ENCODE measurements at places on chromosomes 4 and X.

DNA sequence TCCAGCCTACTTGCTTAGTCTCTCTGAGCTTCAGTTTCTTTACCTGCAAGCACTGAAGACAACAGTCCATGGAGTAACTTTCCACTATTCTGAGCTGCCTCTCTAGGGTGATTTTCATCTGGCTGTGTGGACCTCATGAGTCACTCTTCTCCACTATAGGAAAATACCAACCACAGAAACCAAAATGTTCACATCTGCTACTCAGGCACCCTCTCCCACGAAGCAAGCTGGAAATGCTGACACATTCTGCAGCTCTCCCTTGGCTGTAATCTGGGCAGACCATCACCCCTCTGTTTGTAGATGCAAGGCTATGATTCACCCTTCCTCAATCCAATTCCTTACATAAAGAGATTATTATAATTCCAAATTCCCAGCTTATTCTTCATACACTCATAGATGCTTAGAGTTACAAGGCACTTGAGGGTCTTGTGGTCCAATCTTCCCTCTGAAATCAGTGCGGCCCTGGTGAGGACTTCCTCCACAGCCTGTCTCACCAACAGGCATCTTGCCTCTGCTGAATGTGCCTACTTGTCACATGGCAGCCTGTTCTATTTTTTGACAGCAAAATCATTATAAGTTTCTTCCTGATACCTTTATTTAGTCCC, 97.0 kb upstream of the LNX1 start:
- no peak for DNase-seq

DNA sequence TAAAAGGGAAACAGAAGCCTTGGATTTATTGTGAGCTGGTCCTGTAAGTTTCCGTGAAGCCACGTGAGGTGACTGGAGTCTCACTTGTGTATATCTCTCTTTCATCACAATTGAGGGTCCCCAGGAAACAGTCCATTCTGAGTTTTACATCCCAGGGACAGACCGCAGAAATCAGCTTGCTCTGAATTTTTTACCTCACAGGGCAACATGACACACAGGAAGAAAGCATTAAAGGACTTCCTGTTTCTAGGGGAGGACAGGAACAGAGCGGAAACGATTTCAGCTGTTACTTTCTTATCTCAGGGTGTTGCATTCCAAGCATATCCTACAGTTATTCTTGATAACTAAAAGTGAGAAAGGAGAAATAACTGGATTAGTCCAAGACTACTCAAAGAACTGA, 553.5 kb downstream of the TRAM1L1 start:
- DNase-seq: no peak

- DNase-seq: no peak
Measured at GRCh38 chr4:10981576-10981975, 297.0 kb upstream of the CLNK start.

GRCh38 chrX:136829413-136829812, 48.7 kb upstream of the ARHGEF6 start:
- DNase-seq: no peak

DNA sequence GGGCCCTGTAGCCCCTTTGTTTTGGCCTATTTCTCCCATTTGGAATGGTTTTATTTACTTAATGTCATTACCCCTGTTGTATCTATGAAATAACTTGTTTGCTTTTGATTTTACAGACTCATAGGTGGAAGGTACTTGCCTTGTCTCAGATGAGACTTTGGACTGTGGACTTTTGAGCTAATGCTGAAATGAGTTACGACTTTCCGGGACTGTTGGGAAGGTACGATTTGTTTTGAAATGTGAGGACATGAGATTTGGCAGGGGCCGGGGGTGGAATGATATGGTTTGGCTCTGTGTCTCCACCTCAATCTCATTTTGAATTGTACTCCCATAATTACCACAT, 39.4 kb downstream of the NLRP2B start:
- DNase-seq: no peak

- DNase-seq: no peak
Measured at GRCh38 chr4:127219232-127219631, 413.5 kb upstream of the INTU start.

DNA sequence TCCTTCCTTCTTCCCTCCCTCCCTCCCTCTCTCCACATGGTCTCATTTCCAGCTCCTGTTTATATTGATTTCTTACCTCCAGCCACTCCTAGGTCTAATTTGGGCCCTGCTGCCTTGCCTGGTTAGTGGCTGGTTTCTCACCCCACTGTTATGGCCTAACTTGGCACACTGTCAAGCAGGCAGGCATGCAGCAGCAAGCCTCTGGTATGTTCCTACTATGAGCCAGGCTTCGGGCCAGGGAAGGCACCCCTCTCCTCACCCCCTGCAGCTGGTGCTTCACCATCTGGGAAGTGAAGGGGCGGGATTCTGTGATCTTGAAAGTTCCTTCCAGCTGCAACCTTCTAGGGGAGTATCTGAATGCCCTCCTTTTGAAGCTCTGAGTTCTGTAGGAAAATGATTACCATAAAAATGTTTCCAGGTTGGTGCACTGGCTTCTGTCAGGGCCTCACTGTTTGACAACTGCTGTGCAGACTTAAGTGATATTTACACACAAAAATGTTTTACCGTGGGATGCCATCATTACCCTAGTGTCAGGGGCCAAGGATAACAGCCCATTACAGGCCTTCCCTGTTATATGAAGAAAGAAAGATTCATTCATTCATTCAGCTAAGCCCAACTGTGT, 10.1 kb upstream of the VMA21 start:
- DNase-seq: no peak

DNA sequence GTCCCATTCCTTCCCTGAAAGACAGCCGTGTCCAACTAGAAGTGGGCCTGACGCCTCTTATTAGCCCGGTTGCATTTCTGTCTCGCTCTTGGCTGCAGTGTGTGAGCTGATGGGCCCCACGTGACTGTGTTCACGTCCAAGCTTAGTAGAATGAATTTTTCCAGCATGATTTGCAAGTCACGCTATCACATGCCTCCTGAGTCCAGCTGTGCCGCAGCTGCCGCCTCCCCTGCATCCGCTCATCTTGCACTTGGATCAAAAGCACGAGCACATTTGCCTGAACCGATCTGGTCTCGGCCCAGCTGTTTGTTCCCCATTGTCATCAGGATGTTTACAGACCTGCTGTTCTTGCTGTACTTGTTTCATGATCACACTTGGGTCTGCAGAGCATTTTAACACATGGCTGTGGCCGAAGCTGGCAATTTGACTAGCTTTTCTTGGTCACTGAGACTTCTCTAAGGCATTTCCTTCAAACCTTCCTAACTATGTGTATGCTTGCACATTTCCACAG, 126.5 kb downstream of the KIT start:
- no peak for DNase-seq

DNA sequence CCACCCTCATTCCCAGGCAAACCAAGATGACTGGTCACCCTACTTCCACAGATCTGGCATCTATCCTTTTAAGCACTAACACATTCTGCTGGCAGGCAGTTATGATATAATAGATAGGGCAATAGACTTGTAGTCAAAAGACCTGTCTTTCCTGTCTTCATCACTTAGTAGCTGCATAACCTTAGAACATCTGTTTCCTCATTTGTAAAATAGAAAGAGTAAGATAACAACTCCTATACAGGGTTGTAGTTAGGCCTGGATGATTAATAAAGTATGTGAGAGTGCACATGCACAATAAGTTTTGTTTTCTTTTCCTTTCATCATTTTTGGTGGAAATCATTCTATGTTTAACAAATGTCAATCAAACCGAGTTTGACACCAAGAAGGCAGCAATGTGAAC, 72.1 kb downstream of the GPR82 start:
- no peak for DNase-seq

All from CD4-positive, alpha-beta T cell treated with Interleukin-6 at 100 ng/mL for 8 hours (primary cell).